ENCODE measurements at places on chromosomes 5 and 9.

GRCh38 chr5:145540375-145540774, 294.8 kb downstream of the PRELID2 start:
- DNase-seq = no peak

DNA sequence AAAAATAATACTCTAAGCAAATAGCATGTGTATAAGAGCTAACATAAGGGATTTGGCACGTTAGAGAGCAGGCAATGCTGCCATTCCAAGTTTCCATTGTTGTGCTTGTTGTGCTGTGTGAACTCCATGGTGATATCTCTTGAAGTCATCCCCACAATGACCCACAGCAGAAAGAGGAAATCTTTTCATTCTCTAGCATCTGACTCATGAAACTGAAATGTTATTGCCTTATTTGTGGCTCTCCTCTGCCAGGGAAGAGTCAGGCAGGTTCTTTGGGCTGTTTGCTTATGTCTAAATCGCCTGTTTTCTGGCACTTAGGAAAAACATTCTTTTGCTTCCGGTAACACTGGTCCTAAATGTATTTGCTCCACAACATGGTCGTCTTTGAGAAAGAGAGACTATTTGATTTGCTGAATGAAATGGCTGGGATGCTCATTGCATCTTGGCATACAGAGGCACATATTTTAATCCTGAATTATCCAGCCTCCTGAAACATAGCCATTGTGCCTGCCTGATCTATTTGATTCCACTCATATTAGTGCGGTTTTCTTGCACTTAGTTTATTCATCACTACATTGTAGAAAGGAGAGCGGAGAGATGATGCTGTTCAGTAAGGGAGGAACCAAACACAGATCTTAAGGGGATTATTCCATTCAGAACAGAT, 188.8 kb downstream of the CSNK1G3 start:
- DNase-seq = no peak

DNA sequence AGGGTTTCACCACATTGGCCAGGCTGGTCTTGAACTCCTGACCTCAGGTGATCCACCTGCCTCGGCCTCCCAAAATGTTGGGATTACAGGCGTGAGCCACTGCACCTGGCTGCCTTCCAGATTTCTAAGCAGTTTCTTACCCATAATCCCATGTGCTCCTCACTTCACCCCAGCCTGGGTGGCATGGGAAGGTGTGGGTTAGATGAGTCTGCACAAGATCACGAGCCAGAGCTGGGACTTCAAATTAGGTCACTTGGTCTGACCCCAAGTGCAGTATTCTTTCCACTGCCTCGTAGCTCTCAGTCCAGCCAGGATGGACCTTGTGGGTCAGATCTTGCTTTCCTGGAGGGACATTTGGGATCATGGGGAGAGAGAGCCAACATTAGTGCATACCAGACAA, 37.5 kb upstream of the STRBP start:
- DNase-seq = no peak

DNA sequence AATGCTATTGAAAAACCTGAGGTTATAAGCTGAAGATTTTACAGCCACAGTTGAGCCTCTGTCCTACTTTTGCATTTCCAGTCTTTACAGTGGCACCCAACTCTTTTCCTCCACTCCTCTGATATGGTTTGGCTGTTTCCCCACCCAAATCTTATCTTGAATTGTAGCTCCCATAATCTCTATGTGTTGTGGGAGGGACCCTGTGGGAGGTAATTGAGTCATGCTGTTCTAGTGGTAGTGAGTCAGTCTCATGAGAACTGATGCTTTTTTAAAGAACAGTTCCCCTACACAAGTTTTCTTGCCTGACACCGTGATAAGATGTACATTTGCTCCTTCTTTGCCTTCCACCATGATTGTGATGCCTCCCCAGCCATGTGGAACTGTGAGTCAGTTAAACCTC, 646.1 kb upstream of the SEMA6A start:
- DNase-seq = no peak

DNA sequence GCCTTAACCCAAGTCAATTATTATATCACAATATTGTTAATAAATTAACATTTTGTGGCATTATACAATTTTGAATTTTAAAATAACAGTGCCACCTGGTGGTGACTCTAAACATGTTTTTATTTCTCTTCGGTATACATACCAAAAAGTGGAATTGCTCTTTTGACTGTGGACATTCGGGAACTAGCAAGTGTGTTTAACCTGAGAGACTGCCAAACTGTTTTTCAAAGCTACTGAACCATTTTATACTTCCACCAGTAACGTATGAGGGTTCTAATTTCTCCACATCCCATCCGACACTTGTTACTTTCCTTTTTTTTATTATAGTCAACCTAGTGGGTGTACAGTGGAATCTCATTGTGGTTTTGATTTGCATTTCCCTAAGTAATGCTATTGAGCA, 18.3 kb upstream of the HSDL2 start:
- no peak for DNase-seq

GRCh38 chr9:37745970-37746369, 7.6 kb upstream of the TRMT10B start:
- DNase-seq = no peak

GRCh38 chr5:83000428-83000827, 76.8 kb downstream of the TMEM167A start:
- DNase-seq = no peak

GRCh38 chr5:134511796-134512660, 13.4 kb upstream of the JADE2 start:
- DNase-seq = no peak

DNA sequence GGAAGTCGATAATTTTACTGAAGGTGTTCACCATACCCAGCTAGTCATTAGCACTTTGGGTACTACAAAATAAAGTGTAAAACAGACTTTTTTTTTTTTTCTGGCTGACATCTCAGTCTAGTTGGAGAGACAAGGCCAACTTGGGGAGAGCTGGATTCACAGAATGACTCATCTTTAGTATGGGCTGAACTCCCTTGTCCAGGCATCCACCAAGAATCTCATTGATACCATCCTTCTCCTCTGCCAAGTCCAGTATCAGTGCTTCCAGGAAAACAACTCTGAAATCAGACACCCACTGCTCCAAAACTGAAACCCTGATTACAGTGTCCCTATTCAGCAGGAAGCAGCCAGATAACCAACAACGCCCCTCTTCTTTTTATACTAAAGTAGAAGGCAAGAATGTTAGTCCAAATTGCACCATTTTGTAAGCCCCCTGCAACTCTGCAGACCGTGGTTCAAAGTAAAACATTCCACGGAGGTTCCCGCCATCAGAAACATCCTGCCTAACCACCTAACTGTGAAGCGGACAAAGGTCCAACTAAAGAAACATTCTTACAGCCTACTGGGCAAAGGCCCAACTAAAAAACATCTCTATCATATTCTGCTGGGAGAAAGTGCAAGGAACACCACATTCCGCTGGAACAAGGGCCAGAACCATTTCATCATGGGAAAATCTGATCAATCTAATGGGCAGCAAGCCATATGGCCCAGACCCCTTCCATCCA, 728.2 kb downstream of the BRINP1 start:
- DNase-seq = no peak

- DNase-seq = no peak
Measured at GRCh38 chr9:91770229-91770628, 179.8 kb downstream of the ROR2 start.

- no peak for DNase-seq
Measured at GRCh38 chr5:54539001-54539400, 21.4 kb downstream of the SNX18 start.

- DNase-seq = no peak
Measured at GRCh38 chr9:121321016-121321503, 49.0 kb downstream of the STOM start.

DNA sequence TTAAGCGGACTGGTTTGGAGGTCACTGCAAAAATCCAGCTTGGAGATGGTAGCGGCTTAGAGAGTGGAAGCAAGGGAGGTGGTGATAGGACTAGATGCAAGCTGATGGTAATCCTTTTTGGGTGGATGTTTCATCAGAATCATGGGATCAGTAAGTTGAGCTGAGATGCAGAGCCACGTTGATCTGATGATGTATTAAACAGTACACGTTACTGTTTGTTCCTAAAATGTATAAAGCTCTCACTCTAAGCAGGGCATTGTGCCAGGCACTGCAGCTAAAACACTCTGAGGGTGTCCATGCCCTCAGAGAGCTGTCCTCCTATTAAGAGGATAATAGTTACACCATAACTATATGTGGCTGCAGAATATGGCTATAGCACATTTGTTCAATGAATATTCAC, 93.1 kb downstream of the JAKMIP2 start:
- DNase-seq = no peak

- no peak for DNase-seq
Measured at GRCh38 chr5:13566871-13567339, 377.6 kb downstream of the DNAH5 start.

DNA sequence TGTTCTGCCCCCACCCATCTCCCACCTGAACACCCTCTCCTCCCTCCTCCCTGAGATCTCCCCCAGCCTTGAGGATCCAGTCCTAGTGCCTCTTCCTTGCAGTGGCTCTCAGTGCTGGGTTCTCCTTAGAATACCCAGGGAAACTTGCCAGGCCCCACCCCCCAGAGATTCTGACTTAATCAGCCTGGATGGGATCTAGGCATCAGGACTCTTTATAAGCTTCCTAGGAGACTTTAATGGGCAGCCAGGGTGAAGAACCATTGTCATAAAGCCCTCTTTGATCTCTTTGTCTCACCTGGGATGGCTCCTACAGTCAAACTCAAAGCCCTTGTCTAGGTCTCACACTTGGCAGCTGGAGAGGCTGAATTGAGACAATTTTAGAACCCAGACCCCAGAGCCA, 8.6 kb upstream of the GLIS3 start:
- DNase-seq = no peak

GRCh38 chr5:174358276-174358675, 312.8 kb downstream of the NSG2 start:
- DNase-seq = no peak

GRCh38 chr5:6728011-6728794, 15.0 kb downstream of the TENT4A start:
- peak; percentile 68 for DNase-seq

- DNase-seq = no peak
Measured at GRCh38 chr9:5551368-5552150, 41.2 kb downstream of the PDCD1LG2 start.

- DNase-seq = no peak
Measured at GRCh38 chr9:98879963-98880310, 63.8 kb upstream of the COL15A1 start.

DNA sequence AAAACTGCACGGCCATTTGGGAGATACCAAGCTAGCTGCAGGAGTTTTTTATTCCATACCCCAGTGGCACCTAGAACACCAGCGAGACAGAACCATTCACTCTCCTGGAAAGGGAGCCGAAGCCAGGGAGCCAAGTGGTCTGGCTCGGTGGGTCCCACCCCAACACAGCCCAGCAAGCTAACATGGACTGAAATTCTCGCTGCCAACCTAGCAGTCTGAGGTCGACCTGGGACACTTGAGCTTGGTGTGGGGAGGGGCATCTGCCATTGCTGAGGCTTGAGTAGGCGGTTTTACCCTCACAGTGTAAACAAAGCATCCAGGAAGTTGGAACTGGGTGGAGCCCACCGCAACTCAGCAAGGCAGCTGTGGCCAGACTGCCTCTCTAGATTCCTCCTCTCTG, 108.9 kb upstream of the CHD1 start:
- DNase-seq = no peak

DNA sequence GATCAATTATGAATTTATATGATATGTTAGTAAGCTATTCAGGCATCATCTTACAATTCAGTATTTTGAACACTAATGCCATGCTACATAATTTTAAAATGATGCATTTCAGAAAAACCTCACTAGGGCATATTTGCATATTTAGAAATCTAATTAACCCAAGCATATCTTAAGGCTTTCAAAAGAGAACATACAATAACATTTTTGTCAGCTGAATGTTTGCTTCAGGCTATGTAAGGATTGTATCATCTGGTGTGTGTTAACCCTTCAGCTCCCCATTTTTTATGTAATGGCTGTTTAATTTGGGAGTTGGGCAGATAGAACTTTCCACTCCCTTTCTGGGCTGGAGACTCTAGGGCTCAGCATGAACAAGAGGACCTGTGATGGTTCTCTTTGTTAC, 299.1 kb upstream of the EFNA5 start:
- no peak for DNase-seq

DNA sequence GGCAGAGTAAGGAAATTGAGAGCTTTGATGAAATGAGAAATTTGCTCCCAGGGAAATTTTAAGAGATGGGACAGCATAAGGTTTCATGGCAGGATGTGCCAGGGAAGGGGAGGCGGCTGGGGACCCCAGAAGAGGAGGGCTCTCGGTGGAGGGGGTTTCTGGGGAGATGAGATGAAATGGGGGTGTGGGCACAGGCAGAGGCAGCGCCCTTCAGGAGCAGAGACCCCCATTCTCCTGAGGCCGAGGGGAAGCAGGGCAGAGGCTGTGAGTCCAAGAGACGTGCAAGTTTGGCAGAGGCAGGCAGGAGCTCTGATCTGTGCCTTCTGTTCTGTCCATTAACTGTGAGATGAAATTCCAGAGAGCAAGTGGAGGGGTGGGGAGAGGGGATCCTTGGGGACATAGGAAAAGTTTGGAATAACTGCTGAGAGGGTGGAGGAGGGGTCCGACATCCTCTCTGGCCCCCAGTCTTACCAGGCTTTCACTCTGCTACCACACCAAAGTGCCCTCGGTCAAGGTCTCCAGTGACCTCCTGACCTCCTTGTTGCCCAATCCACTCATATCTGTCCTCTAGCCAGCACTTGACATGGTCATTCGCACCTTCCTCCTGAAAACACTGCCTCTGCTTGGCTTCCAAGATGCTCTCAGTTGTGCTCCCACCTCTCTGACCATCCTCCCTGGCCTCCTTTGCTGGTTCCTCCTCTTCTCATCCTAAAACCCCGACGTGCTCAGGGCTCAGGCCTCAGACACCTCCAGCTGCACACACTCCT, 108.1 kb upstream of the MVB12B start:
- DNase-seq = no peak

- no peak for DNase-seq
Measured at GRCh38 chr9:105118636-105119035, 125.8 kb upstream of the SLC44A1 start.

DNA sequence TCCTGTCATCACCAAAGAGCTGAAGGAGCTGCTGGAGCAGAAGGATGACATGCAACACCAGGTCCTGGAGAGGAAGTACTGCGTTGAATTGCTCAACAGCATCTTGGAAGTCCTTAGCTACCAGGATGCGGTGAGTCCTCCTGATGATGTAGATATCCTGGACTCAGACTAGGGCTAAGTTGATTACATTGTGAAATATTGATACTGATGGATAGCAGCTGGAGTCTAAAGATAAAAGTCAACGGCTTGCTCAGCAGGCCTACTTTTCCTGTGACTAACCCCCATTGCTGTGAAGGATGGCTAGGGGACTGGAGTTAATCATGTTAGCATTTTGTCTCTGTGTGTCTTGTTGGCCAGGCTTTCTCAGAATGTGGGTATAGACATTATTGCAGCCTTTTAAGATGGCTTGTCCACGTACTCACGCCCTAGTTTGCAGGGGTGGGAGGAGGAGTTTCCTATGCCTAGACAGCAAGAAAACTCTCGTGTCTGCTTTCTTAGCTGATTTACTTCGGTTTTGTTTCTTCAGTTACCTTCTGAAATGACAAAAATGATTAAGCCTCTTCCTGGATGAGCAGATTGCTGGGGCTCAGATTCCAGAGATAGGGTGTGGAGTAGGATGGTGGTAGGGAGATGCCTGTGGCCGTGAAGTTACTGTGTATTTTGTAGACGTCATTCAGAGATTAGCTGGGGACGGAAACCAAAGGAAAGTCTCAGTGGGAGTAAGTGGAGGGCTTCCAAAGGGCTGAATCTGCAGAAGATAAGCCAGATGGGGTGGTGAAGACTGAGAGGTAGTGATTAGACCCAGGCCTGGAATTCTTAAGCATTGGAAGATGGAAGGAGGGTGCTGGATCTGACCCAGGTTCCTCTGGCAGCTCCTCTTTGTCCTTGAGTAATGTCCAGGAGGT, 166.3 kb downstream of the DOCK2 start:
- DNase-seq = no peak

GRCh38 chr5:393846-394275, 49.1 kb upstream of the EXOC3 start:
- DNase-seq = peak; percentile 1

Data from germinal center (tissue), 1 donor.